ENCODE measurements at places on chromosomes 3 and 15. TPM values are rescaled to one million over a fixed set of nuclear protein-coding genes. Genes with fewer than 3 reads are reported as not detected.

The RGMA gene
- 4.6 TPM for polyA plus RNA-seq

GRCh38 chr3:5735896-5736295 is 548.4 kb downstream of the EDEM1 start:
- H3K36me3 ChIP-seq = no peaks in the 10 kb centered on the region
- DNase-seq = no peak
- no peak overlapping the region for H3K4me3 ChIP-seq
- no peak overlapping the region for H3K27ac ChIP-seq
- H3K4me1 ChIP-seq = no peaks in the 10 kb centered on the region

DNA sequence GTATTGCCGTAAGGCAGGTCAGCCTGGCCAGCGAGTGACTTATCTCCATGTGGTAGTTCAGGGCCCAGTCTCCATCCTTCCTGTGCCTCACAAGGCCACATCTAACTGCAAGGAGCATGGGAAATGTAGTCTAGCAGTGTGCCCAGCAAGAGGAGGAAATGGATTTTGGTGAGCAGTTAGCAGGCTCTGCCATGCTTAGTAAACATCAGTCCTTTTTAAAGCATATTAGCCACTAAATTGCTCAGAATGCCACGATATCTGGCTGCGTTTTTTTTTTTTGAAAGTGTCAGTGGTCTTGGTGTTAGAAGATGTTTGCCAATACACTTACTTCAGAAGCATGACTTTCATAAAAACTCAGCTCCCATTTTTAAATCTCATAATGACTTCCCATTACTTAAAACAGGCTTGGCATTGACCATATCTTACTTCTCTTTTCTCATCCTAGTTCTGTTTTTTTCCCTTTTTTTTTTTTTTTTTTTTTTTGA is 470.2 kb upstream of the TPRG1 start:
- no peaks in the 10 kb centered on the region for H3K27me3 ChIP-seq
- peaks cover 29% of the 10 kb centered on the region for H3K4me1 ChIP-seq
- no peak overlapping the region for H3K27ac ChIP-seq
- H3K36me3 ChIP-seq = no peaks in the 10 kb centered on the region
- H3K4me3 ChIP-seq = no peak overlapping the region
- DNase-seq = no peak

DNA sequence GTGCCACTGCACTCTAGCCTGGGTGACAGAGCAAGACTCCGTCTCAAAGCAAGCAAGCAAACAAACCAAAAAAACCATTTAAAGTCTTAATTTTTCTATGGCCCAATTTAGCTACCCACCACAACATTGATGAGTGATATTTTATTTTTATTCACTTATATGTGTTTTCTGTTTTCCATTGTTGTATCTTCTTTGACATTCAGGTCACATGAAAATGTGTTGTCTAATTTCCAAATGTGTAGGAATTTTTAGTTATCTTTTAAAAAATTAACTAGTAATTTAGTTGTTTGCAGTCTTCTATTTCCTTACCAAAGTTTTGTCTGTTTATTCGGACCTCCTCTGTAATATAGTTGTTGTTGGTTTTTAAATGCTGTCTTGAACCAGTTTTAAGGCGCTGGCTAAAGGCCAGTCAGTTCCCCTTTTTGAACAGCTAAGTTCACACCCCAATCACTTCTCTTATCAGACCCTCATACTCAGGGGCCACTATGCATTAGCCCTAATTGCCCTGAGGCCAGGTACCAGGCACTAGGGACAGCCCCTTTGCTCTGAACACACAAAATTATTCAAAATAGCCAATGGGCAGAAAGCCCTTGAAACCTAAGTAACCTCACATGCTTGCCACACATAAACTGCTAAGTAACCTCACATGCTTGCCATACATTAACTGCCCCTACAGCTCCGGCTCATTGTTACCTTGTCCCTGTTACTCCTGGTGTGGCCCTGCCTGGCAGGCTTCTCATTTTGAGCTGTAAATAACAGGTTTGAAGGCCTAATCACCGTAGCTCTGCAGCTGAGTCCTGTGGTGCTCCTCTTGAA is 4.3 kb upstream of the CCR4 start:
- H3K27me3 ChIP-seq = no peaks in the 10 kb centered on the region
- H3K36me3 ChIP-seq = no peaks in the 10 kb centered on the region
- no peak overlapping the region for H3K4me3 ChIP-seq
- H3K27ac ChIP-seq = no peak overlapping the region
- no peaks in the 10 kb centered on the region for H3K4me1 ChIP-seq

- no peaks in the 10 kb centered on the region for H3K36me3 ChIP-seq
- H3K4me1 ChIP-seq = no peaks in the 10 kb centered on the region
- H3K27me3 ChIP-seq = no peaks in the 10 kb centered on the region
- no peak overlapping the region for H3K27ac ChIP-seq
- no peak overlapping the region for H3K4me3 ChIP-seq
Measured at GRCh38 chr3:126760541-126760940, 56.5 kb downstream of the CHCHD6 start.

DNA sequence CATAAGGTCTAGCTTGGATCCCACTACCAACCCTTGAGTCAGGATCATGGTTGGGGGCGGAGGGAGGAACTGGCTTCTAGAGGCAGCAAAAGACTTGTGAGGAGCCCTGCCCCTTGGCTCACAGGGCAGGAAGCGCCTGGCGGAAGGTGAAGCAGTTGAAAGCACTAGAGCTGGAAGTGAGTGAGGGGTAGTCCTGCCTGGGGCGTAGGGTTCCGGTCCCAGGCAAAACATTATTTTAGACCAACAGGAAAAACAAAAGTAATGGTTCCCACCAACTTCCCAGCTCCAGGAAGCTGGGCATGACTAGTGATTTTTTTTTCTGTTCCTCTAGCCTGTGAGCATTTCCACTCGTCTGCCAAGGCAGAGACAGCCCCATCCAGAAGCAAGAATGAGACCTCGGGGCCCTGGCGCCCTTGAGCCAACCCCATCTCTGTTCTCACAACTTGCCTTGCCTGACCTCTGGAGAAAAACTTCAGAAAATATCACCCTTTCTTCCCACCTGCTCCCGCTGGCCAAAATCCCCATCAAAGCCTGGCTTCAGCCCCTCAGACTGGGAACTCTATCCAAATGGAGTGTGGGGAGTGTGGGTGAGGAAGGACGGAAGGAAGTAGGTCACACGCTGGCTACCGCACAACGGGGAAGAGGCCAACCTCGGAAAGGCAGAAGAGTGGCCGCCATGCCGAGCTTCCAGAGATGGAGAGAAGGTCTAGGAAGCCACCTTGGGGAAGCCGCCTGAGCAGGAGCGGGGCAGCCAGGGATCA is 57.5 kb downstream of the RBPMS2 start:
- no peaks in the 10 kb centered on the region for H3K36me3 ChIP-seq
- H3K4me3 ChIP-seq = no peak overlapping the region
- H3K27me3 ChIP-seq = no peaks in the 10 kb centered on the region
- peak overlapping the region; percentile 74 for H3K27ac ChIP-seq
- H3K4me1 ChIP-seq = peaks cover 4% of the 10 kb centered on the region

DNA sequence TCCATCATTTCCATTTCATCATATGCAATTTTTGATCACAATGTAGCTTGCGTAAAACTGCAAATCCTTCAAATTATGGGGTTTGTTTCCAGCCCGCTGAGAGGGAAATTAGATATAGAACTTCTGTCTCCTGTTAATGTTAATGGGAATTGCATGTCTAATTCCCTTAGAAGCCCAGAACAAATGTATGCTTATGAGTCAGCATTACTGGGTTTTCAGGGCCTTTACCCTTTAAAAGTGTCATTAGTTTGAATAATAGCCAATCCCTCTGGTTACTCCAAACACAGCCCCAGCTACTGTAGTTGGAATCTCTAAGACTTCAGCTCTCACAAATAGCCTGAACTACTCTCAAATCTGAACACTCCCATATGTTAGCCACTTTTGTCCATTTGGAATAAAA is 439.4 kb downstream of the C3orf38 start:
- H3K36me3 ChIP-seq = no peaks in the 10 kb centered on the region
- DNase-seq = no peak
- H3K4me1 ChIP-seq = no peaks in the 10 kb centered on the region
- H3K27me3 ChIP-seq = no peaks in the 10 kb centered on the region
- no peak overlapping the region for H3K4me3 ChIP-seq
- no peak overlapping the region for H3K27ac ChIP-seq

DNA sequence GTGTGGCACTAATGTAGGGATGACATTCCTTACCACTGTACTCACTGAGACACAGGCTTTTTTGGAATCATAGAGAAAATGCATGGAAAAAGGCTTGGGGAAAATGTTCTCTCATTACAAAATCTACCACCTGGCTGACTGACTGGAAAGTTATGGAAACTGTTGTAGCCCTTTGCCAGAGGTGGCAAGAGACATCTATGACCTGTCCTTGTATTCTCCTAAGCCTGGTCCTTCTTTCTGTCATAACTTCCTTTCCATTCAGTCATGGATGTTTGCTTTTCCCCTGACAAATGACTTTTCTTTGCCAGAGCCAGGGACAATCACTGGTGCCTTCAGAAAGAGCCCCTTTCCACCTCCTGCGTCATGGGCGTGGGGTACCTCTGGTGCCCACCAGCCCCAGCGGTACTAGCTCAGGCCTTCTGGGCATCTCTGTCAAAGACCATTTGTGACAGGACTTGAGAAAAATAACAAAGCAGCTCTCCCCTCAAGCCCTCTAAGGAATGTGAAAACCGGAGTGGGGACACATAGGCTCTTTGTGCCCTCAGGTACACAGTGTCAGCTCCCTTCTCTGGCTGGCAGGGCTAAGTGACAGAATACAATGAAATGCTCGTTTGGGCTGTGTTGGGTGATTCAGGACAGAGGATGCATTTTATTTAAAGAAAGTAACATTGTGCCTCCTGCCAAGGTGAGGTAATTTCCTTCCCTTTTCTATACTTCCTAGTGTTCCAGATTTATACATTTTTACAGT is 381.1 kb upstream of the RASGRP1 start:
- H3K27me3 ChIP-seq = no peaks in the 10 kb centered on the region
- DNase-seq = no peak
- H3K4me1 ChIP-seq = no peaks in the 10 kb centered on the region
- H3K27ac ChIP-seq = no peak overlapping the region
- H3K4me3 ChIP-seq = no peak overlapping the region
- H3K36me3 ChIP-seq = no peaks in the 10 kb centered on the region

Data from stomach (tissue), 19 donors.